ENCODE measurements at places on chromosomes 3 and 15.

- DNase-seq, result no peak
These were observed 14.6 kb upstream of the GRIP2 start for GRCh38 chr3:14554715-14555114.

DNA sequence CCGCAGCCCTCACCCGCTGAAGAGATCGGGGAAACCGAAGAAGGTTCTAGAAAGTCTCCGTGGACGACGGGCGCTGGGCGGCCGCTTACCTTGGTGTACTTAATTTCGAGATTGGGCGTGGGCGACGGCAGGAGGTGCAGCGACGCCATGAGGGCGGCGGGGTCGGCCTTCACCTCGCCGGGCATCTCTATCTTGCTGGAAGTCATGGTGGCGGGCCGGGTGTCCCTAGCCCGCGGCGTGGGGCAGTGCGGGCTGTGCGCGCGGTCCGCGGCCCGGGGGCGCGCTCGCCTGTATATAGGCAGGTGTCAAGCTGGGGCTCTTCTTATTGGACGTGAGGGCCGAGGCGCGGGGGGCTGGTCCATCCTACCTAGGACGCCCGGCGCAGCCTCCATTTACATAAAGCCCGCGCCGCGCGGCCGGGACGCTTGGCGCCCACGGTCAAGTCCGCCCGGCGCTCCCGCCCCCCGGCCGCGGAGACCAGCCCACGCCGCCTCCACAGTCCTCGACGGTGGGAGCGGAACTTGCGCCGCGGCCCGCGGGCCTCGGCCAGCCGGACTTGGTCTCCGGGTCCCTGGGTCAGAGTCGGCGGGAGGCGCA is at the start of gene ALDH1A2:
Gene ALDH1A2 (minus strand): TSS at position 267 of the 597 bp plus-strand sequence. CDS start 61 bp downstream, at position 206.
- peak; percentile 35 for DNase-seq

DNA sequence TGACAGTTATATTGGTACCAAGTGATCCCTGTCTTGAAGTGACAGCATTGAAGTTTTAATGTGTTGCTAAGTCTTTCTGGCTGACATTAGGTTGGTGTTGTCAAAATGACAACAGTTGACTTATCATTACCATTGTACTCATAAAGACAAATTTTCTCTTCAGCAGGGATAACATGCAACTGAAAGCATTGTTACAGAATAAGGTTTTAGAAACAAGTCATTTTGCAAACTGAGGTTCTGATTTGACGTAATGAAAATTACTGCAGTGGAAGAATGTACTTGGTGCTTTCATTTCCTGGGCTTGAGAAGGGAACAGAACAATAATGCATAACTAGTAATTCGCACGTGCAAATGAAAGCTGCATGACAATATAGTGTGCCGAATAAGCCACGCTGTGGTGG is 75.1 kb downstream of the MOBP start:
- no peak for DNase-seq

DNA sequence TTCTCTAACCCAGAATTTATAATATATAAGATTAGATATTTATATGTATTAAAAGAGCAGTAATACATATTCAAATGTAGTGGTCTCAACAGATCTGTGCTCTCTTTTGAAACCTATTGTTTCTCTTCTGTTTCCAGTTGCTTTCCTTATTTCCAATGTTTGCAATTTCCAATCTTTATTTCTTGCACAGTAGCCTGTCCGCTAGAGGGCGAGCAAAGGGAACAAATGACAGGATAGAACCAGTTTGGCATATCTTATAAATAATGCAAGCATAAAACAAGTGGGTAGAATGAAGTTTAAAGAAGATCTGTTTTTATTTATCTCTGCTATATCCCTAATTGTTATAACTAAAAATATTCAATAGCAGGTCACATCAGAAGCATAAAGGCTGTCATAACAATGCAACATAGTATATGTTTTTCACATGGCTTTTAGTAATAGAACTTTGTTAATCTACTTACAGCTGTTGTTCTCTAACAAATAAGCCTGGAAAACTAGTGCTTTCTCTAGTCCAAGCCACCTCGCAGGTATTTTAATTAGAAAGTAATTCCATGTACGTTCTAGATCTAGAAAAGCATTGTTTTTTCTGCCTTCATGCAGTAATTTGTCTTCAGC is 15.1 kb upstream of the TCAIM start:
- DNase-seq, result peak; percentile 87

GRCh38 chr15:44956388-44956787 is at the start of gene TERB2:
TSS of gene TERB2 (plus strand) at chr15:44956687. CDS start at chr15:44956719, 32 bp downstream.
- no peak for DNase-seq

- DNase-seq, result no peak
These were observed 209.9 kb upstream of the SOX14 start for GRCh38 chr3:137554242-137554641.

GRCh38 chr15:57728436-57728835 is 21.9 kb downstream of the POLR2M start:
- no peak for DNase-seq

DNA sequence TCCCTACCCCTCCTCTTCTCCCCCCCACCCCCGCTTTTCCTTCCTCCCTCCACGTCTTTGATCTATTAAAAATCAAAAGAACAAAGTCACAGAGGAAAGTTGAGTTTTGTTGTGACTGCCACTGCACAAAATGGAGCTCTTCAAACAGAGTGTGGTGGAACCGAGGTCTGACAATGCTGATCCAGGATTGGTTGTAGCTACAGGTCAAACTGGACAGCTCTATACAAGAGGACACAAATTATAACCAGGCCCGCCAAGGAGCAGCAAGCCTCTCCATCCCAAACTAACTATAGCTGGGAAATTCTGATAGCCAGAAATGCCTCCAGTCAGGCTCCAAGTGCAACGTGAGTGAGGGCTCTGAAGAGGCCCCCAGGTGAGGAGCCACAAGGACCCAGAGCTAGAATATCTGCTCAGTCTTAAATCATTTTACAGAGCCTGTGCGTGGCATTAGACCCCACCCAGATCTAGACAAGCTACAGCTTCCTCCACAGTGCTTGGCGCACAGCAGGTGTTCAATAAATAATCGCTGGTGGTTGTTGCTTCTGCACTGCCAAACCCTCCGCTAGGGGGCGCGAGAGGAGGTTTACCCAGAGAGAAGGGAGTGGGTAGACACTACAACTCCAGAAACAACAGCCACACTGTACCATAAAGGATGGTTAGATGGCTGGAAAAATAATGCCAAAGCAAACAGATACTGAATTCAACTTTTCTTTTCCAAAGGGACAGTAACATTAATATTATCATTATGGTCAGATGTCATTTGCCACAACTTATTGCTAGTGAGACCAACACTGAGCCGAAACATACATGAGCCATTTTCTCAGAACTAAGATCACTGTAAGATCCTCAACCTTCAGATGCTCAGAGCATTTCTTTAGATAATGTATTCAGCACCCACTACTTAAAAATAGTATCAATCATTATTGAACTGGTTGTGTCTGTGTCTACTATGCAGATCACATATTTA is 44.6 kb downstream of the ZIC4 start:
- DNase-seq, result no peak

DNA sequence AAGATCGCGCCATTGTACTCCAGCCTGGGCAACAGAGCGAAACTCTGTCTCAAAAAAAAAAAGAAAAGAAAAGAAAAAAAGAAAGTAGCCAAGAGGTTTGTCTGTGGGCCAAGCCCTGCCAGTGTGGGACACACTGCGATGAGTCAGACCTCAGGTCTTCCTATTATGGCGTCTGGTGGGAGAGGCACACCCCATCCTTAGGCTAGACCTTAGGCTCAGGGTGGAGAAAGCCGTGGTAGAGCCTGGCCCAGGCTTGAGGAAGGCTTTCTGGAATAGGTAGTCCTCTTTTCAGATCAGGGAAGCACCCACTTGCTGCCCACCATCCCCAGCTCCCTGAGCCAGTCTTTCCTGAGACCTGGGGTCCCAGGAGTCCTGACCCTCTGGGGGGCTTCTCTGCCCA is 6.0 kb downstream of the HEMK1 start:
- no peak for DNase-seq

DNA sequence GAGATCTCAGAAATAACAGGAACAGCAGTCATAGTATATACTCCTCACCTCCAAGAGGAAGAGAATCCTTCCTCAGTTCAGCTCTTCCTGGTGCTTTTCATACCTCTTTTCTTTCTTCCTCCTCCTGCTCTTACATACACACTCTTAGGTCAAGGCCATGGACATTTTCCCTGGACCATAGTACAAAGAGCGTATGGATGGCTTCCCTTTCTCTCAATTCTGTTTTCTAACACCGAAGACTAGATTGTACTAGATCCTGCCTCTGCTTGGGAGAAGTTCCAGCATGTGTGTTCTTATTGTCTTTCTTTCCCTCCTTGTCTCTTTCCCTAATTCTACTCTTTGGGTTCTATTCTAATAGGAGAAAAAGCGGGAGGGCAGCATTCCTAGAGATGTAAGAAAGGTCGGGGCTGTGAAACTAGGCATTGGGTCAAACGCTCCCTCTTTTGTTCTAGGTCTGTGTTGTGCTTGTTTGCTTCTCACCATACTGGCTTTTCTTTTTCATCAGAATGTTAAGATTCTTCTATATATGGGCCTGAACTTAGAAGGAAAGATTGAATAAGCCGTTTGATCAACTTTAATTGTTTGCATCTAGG is 77.4 kb downstream of the VPS8 start:
- no peak for DNase-seq

DNA sequence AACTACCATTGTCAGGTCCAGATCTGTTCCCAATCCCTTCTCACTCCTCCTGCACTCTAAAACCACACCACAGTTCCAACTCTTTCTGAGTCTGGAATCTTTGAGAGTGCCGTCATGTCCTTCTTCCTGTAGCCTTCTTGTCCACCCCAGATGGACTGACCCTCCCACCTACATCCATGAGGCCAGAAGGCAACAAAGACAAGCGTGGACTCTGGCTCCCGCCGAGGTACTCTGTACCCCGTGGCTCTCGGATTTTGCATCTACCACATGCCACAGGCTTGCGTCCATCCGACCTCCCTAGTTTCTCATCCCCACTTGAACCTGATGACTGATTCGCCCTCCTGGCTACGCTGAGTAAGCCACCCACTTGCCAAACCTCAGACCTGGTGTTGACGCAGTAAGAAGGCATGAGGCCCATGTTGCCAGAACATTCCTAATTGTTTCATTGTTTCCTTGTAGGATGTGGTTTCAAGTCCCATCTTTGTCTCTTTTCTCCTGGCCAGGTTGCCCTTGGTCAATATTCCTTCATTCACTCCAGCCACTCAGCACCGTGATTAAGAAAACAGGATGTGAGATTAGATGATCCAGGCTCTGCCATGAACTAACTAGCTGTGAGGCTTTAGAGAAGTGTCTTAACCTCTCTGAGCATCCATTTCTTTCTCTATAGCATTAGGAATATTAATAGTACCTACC is 1.1 kb upstream of the ZBTB38 start:
- no peak for DNase-seq

DNA sequence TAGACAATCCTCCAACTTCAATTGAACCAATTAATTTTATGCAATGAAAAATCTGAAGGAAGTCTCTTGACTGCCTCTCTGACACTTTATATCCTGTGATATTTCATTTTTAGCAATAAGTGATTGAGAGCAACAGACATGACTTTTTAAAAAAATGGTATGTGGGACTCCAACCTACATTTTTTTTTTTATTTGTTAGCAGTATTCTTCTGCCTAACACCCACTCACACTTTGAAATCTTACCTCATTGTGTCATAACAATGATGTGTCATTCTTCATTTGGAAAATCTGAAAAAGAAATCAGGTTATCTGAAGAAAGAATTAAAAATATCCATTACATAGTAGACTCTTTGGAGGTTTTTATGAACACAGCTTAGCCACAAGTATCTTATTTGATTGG is 541.3 kb upstream of the KCNMB2 start:
- no peak for DNase-seq

DNA sequence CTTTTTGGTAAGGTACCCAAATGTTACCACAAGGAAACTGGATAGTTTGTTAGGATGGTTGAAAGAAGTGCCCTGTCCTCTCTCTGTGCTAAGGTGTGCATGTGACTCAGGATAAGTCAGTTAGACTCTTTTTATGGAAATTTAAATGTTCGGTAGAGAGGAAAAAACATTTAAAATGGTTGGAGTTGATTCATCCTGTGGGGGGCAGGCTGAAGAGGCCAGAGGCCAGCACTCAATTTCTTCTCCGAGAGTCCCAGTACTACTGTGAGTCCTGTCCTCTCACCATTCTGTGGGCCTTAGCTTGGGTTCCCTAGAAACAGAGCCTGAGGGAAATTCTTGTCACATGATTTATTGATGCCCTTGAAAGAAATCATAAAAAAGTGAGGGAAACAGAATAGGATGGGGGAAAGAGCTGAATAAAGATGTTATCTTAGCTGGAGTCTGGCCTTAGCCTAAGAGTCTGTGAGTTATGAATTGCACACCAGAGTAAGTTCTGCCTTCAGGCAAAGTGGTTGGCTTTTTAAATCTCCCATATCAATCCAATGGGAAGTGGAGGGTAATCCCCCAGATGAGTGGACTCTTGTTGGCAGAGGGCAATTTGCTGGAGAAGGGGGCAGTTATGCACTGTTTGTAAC is 106.5 kb upstream of the GALNT15 start:
- DNase-seq, result no peak
